Activated T-cell treated with anti-CD3 and anti-CD28 coated beads, Interleukin-2, amount 50 U/mL, for 1 hour (primary cell): ENCODE measurements at places on chromosomes 12 and 14.

DNA sequence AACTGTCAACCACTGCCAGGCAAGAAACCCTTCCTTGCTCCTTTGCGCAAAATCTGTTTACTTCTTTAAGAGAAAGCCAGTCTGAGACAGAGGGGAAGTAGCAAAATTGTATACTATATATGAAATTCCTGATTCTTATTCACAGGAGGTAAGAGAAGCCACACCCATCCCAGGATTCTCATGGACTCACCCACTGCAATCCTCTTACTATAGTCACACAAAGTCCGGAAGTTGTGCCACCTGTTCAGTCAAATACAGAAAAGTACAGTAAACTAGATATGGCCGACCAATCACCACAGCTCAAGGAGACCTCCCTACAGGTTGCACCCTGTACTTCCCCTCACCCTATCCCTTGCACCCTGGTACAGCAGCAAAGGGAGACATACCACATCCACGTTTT lies 2.9 kb downstream of the PRMT5 start:
- no peak for DNase-seq

DNA sequence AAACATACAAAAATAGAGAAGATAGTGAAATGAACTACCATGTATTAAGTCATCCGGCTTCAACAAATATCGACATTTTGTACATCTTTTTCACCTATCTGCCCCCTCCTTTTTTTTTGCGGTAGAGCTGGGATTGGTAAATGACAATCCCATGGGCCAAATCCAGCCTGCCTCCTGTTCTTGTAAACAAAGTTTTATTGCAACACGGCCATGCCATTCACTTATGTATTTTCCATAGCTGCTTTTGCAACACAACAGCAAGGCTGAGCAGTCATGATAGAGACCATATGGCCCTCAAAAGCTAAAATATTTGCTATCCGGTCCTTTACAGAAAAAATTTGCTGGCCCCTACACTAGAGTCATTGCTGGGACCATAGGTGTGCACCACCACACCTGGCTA lies 58.1 kb upstream of the PLEKHG3 start:
- no peak for DNase-seq

- DNase-seq = no peak
Observed at GRCh38 chr14:69076341-69076740, 76.6 kb downstream of the DCAF5 start.

- no peak for DNase-seq
Observed at GRCh38 chr12:132530447-132530846, 40.5 kb downstream of the FBRSL1 start.

DNA sequence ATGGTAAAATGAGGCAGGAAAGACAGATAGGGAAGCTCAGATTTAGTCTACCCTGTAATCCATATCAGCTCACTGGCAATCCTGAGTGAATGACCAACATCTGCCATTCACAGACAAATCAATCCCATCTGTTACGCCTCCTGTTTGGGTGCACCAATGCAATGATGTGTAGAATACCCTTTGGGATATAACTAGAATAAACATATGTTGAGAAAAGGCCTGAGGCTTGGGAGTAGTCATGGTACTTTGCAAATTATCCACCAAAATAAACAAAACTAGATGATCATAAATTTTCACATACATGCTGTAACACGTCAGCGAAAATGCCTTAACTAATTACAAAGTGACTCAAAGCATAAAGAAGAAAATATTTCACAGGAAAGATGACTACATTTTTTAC lies 78.8 kb downstream of the KCNC2 start:
- DNase-seq = no peak

GRCh38 chr14:40119321-40119720 lies 687.1 kb upstream of the FBXO33 start:
- no peak for DNase-seq

DNA sequence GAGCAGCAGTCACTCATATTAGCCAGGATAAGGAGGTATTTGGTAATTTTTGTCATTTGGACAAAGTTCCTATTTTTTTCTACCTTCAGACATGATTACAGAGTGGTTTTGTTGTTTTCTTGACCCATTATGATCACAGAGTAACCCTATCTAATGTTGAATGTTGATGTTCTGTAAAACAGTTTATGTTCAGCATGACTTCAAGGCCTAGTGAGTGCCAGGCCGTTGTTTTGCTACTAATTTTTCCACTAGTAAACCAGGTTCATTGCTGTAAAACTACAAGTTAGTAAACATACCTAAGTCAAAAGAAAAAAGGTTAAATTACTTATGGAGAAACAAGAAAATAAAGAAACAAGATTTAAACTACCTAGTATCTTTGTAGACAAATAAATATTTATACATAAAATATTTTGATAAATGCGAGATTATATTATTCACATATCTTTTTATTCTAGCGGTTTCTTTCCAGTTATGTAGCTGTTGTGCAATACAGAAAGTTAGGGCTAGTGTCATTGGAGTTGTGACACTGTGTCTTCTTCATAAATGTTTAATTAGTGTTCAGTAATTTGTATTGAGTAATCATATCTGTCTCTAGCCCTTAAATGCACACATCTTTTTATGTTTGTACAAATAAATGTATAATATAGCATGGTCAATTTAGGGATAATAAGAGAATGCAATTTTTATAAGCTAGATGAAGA lies 16.5 kb downstream of the ETNK1 start:
- no peak for DNase-seq

DNA sequence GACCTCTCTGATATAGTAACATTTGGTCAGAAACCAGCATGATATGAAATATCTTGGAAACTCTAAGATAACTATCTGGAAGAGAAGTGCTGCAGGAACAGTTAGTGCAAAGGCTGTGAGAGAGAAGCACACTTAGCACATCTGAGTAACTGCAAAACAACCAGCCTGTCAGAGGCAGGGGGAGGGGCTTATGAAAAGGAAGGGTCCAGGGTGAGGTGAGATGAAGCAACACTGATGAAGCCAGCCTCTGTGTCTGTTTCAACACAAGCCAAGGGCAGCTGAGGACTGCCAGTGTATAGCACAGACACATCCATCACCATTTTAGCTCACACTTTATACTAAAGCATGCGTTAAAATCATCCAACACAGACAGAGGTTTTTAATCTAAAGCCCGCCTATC lies 37.4 kb upstream of the OVCH1 start:
- no peak for DNase-seq

DNA sequence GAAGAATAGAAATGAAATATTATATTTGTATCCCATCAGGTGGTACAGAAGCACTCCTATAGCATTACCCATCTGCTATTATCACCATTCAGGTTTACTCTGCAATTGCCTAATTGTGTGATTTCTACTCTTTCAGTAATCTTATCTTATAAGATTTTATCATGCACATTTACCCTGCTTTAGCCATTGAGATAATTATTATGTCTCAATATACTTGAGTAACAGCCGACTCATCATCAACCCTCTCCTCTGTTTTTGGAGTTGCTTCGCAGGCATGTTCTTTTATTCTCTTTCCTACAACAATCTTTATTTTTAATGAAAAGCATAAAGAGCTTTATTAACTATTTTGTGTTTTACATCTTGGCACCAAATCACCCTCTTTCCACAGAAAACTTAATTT lies 419.9 kb downstream of the LRIG3 start:
- DNase-seq = no peak

DNA sequence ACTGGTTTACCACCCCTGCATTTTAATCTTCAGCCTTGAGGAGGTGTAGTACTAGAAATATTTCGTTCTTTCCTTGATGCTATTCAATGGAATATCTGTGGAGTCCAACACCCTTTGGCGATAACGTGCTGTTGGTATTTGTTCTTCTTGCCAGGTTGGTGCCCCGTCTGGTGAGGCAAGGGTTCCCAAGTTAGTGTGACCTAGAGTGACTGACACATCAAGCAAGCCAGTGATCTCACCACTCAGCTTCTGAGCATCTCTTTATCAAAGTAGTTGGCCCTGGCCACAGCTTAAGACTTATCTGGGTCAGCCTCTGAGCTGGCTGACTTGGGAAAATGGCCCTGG lies 60.2 kb downstream of the PLXNC1 start:
- DNase-seq = no peak

GRCh38 chr12:90801776-90802175 lies 153.2 kb downstream of the CCER1 start:
- no peak for DNase-seq
